Spinal cord (tissue), 10 donors: ENCODE measurements at places on chromosomes 7 and 10.

- no peak for DNase-seq
Observed at GRCh38 chr7:143042159-143042789, 9.9 kb upstream of the OR6V1 start.

GRCh38 chr7:771234-772004 is 44.3 kb upstream of the PRKAR1B start:
- peak; percentile 66 for DNase-seq

DNA sequence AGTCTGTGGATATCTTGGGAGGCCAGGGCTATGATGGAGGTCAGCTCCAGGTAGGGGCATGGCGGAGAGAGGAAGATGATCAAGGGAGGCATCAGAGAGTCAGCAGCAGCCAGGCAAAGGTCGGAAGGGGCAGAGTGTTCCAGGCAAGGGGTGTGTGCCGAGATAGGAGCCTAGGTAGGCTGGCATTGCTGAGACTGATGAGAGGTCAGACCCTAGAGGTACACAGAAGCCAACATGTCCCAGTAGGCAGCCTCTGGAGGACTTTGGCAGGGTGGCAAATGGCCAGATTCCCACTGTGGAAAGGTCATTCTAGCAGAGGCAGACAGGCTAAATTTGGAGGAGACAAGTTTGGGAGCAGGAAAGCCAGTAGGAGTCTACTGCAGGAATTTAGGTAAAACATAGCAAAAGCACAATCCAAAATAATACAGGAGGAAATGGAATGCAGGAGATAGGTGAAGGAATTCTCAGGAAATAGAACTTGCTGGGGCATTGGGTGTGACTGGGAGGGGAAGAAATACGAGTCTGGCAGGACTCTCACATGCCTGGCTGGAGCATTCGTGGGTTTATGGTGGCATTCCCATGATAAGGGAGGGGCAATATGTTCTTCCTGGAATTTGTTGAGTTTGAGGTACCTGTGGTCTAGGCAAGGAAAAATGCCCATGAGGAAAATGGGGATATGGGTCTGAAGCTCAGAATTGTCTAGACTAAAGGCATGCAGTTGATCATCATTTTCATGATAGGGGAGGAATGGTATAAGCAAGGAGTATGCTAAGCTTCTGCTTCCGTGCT is 25.7 kb downstream of the TMEM176A start:
- DNase-seq: no peak

- no peak for DNase-seq
Observed at GRCh38 chr10:86017841-86018734, 348.5 kb downstream of the GRID1 start.

GRCh38 chr10:77939561-77940001 is 13.0 kb upstream of the DLG5 start:
- DNase-seq: no peak

DNA sequence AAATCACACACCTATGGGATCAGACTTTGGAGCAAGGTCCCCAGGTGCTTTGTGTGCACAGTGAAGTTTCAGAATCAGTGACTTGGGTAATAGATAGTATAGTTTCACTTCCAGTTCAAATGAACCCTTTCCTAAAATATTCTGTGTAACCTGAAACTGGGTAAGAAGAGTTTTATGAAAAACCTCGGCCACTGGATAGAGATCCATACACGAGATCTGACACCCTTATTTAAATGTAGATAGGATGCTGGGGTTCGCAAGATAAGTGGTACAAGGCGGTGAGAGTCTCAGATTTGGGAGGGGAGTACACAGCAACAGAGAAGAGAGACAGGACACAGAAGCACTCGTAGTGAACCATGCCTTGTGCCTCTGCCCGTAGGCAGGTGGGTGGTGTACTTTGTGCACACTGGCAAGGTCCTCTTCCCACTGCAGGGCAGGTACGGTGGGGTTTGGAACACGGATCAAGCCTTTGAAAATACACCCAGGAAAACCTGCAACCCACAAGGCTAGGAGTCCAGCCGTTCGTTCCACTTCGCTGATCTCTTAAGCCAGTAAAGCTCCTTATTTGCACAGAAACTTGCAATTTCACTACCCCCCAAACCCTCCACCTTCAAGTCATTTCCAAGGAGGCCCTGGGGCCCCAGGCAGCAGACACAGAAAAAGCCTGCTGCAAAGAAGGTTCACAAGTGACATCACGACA is 162.8 kb downstream of the USP6NL start:
- no peak for DNase-seq

DNA sequence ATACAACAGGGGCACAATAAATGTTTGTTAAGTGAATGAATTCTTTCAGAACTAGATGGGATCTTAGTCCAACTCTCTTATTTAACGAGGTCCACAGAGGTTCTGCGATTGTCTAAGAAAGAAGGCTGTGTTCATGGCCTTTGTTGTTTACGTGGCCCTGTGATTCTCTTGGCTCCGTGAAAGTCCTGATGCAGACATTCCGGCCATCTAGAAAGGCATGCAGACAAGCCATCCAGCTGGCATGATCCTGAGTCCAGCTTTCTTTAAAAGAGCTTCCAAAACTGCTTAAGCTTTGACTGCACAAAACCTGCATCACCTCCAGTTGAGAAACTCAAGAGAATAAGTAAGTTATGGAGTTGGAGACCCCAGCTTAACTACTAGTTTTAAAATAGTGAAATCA is 26.0 kb downstream of the EGFR start:
- no peak for DNase-seq

DNA sequence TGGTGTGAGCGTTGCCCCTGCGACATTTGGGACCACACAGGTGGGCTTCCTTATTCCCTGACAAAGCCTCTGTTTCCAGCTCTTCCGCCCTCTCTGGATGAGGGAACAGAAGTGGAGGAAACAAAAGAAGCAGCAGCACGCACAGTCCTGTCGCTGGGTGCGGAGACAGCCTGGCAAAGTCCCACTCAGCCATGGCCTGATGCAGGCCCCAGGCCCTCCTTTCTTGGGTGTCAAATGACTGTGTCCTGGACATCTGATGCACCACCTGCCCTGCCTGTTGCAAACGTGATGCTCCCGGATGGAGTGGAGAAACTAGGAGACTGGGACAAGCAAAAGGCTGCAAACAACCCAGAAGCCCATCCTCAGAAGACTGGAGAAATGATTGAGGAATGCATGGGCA is 20.7 kb downstream of the ZMIZ2 start:
- DNase-seq: no peak

DNA sequence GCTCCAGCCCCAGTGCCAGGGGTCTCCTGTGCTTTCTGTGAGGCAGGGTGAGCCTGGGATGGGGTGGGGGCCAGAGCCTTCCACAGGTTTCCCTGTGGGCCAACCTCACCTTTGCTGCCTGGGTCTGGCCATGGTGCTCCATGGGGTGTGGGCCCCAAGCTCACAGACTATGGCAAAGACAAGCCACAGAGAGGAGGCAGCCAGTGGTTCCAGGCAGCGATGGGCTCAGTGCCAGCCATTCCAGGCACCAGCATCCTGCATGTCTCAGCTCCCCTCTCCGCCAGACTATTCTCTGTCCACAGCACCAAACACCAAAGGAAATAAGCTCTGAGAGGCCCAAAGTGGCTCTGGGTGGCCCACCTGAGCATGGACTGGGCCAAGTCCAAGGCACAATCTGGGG is 133.5 kb downstream of the PTPN20 start:
- DNase-seq: no peak

DNA sequence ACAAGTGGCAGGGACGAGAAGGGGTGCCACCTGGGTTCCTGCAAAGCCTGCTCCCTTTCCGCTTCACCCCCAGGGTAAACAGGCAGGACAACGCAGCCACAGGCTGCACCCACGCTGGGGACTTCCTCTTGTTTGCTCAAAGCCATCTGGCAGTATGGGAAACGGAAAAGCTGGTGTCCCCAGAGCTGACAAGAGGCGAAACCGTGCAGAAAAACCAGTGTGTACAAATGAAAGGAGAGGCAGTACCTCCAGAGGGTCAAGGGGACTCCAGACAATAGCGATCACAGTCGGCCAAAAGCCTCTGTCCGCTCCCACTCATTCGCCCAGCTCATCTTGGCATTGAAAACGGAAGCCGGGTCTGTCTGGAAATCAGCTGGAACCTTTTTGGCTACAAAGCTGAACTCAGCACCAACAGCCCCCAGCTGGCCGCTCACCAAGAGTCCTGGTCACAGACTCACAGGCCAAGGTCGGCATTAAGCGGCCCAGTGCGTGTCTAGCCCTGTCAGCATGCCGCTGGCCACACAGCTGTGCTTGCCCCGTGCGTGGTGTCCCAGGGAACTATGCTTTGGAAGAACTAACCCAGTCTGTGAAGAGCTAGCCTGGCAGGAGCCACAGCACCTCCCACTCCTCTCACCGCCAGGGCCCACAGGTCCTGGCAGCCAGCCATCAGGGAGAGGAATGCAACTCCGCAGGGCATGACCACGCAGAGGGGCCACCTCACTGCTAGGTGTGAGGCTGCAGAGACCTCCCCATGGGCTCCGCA is 10.4 kb downstream of the TNS3 start:
- DNase-seq: no peak

GRCh38 chr10:88291289-88292184 is 291.6 kb downstream of the RNLS start:
- DNase-seq: no peak
